Epithelial cell of esophagus (primary cell): ENCODE measurements at places on chromosomes 12 and 14.

- no peak for DNase-seq
These were observed 646 bp upstream of the OR6C4 start for GRCh38 chr12:55548756-55549155.

DNA sequence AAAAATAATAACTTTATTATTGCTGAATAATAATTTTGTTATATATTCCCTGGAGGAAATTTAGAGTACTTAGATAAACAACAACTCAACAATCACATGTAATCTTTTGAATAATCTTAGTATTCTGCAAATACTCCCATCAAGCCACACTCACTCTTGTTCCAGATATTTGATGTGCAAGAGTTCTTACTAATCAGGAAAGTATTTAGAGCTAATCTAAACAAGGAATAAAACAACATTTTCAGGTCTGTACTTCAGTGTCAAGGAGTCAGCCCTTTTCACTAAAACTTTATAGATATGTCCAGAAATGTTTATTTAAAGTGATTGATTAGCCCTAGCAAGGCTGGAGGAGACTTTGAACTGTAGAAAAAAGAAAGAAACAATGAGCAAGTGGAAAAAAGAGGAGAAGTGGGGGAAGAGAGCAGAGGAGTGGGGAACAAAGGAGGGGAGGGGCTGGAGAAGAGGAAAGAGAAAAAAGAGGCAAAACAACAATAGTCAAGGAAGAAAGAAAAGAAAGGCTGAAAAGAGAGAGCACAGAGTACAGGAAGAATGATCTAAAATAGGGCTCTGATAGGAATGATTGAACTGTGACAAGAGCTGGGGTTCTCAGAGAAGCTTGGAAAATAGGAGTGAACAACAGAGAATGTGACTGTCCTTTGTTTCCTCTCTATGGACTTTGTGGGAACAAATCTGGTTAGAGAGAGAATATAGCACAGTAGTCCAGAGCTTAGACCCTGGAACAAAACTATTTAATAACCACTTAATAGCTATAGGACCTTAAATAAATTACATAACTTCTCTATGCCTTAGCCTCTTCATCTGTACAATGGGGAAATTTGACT, 238.7 kb downstream of the AKAP6 start:
- DNase-seq: peak; percentile 9

DNA sequence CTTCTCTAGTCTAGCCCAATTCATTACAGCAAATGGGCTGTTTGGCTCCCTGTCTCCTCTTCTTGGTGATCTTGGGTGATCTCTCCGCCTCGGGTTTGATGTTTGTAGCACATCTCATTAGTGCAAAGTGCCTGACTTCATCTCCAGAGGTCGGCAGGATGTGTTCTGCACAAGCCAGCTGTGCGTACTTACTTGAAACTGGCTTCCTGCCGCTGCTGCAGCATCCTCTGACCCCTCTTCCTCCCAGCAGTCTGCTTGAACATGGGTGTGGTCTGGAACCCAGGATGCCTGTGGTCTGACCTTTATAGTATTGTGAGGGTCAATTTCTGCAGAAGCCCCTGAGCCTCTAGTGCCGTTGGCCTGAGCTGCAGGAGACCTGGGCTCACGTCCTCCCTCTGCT, 99.2 kb downstream of the BEGAIN start:
- no peak for DNase-seq

DNA sequence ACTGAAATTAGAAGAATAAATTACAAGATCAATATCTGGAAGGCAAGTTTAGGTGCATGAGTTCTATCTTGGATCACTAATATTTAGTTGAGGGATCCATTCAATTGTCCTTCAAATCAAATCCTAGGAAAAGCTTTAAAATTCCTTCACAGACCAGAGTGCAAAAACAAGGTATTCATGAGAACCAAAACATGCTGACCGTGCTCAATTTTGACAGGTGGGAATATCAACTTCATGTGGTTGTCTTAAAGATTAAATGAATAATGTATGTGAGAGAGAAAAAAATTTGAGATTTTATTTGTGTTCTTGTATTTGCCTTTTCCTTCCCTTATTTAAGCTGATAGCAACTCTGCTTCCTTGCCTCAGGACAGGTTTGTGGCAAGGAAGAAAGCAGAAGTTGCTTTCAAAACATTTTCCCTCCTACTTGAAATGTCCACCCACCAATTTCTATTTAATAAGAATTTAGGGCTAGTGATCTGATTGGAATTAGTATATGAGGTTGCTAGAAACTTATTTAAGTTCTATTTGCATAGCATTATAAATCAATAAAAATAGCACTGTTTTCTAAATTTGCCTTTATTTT, 4.9 kb upstream of the PPP1R12A start:
- no peak for DNase-seq

- no peak for DNase-seq
These were observed 900.9 kb downstream of the FLRT2 start for GRCh38 chr14:86430853-86431252.

GRCh38 chr12:123744836-123745235, 17.3 kb upstream of the DNAH10 start:
- no peak for DNase-seq

DNA sequence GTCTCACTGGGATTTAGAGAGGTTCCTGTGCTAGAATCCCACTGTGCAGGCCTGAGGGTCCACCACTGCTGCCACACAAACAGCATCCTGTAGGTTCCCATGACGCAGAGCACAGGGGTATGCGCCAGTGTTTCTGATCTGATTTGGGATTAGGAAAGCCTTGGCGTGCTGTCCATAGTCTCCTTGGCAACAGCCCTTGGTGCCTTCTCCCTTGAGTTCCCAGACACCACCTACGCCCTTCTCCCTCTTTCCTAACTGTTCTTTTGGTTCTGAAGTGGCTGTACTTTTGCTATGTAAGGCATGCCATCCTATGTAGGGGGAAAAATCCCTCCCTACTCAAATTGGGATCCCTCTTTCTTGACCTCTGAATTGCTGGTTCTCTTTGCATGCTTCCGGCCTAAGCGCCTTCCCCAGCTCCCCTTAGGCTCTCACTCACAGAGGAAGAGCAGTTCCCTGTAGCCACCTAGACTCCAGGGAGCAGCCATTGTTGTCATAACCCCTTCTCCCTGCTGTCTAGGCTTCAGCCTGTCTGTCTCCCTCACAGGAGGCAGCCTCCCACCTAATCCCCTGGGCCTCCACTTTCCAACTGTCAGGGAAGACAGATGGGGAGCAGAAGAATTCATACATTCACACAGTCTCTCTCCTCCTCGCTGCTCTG, 14.8 kb upstream of the RIC8B start:
- DNase-seq: no peak

GRCh38 chr12:107501681-107502080, 183.9 kb upstream of the PWP1 start:
- no peak for DNase-seq

- DNase-seq: no peak
These were observed 4.7 kb upstream of the FAM234B start for GRCh38 chr12:13039328-13039956.

GRCh38 chr14:40188006-40188405, 755.8 kb upstream of the FBXO33 start:
- peak; percentile 29 for DNase-seq

DNA sequence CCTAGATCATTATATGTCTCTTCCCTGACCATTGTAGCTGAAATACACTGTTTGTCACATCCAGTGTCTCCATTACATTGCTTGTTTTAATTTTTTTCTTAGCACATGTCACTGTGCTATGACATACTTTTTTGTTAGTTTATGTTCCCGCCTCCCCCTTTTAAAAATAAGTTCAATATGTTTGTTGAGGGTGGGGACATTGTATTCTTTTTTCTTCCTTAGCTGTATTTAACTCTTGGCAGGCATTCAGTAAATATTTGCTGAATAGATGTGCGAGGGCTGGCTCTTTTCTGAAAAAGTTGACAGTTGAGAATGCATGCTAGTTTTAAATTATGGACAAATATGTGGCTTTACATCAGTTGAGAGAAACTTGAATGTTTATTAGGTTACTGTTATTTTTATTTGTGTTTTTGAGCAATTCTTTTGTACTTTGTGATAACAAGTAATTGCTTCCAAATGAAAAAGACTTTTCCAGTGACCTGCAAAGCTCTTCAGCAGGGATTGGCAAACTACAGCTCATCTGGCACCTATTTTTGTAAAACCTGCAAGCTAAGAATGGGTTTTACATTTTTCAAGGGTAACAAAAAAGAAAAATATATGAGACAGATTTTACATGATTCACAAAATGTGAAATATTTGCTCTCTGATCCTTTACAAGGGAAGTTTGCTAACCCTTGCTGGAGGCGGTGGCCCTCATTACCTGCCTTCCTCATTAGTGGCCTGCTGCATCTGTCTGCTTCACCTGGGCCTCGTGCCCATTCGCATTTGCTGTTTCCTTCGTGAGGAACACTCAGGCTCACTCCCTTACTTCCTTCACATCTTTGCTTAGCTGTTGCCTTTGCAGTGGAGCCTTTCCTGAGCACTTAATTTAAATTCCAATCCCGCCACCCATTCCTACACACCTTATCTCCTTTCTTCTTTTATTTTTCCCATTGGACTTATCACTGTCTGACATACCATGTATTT, 229.4 kb downstream of the ERC1 start:
- DNase-seq: peak; percentile 13

DNA sequence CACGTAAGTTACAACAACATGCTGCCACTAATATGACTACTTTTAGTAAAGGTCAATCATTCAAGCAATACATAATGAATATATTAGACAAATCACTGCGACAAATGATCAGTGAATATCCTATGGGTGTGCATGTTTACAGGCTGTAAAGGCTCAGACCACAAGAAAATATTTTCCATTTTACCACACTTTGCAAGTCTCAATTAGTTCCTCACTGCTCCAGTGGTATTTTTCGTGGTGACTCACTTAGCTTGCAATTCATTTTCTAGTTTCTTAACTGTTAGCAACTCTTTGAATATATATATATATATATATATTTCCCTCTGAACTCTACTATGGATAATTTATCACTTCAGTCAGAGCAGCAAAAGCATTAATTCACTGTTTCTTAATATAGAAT, 96.9 kb downstream of the EML5 start:
- peak; percentile 52 for DNase-seq

- DNase-seq: peak; percentile 89
These were observed 211.9 kb upstream of the FAR2 start for GRCh38 chr12:28937196-28937595.

DNA sequence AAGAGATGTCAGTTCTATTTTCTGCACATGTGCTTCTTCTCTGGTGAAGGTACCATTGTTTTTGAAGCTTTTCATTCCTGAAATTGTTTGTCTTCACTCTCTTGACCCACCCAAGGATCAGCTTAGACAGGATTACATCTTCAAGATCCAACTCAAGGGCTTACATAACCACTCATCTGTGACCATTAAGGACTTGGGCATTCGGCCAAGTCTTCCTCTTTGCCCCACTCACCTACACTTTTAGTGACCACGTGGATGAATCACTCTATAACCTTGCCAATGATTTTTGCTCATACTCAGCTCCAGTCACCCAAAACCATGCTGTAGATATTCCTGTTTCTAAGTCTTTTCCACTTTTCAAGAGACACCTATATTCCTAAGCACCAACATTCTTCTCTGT, 36.5 kb upstream of the SSTR1 start:
- DNase-seq: no peak

- no peak for DNase-seq
These were observed 1.7 kb upstream of the PAPLN start for GRCh38 chr14:73235531-73236155.

- no peak for DNase-seq
These were observed 13.6 kb downstream of the RAB35 start for GRCh38 chr12:120103044-120103338.

GRCh38 chr12:104763168-104763805, 194.8 kb downstream of the SLC41A2 start:
- DNase-seq: peak; percentile 57

DNA sequence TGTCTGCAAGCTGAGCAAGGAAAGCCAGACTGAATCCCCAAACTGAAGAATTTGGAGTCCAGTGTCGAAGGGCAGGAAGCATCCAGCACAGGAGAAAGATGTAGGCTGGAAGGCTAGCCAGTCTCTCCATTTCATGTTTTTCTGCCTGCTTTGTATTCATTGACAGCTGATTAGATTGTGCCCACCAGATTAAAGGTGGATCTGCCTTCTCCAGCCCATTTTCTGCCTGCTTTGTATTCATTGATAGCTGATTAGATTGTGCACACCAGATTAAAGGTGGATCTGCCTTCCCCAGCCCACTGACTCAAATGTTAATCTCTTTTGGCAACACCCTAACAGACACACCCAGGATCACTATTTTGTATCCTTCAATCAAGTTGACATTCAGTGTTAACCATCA, 85.3 kb downstream of the PLBD1 start:
- no peak for DNase-seq

DNA sequence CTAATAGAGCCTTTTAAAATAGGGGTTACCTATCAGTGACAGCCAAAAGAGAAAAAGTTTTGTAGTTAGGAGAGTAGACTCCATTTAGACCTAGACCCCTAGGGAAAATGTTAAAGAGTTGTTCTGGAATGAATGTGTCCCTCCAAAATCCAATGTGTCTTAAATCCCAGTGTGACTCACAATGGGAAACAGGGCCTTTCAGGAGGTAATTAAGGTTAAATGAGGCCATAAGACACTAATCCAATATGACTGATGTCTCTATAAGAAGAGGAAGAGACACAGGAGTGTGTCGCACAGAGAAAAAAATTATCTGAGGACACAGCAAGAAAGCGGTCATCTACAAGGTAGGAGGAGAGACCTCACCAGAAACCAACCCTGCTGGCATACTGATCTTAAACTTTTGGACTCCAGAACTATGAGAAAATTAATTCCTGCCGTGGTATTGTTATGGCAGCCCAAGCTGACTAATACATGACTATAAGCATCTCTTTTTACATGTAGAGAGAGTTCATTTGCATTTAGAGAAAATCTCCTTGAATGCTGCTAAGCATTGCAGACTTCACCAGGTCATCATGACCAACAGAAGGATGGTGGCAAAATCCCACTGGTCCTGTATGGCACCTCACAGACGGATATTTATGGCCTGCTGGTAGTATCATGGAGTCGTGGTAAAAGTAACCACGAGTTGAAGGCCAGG, 259.6 kb upstream of the TMTC1 start:
- DNase-seq: no peak

DNA sequence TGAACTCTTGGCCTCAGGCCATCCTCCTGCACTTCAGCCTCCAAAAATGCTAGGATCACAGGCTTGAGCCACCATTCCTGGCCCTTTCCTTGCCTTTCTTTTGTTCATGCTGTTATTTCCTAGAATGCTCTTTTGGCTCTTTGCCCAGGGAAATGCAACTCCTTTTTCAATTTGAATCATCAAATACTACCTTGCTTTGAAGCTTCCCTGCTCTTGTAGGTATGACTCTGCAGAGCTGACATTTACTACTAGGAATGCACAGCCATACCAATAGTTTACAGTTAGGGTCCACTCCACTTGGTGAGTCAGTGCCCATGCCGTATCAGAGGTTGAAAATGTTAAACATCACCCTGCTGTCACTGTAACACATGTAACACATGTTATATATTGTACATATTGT, 107.0 kb upstream of the CRY1 start:
- DNase-seq: peak; percentile 93

GRCh38 chr14:81669308-81669707, 135.7 kb upstream of the SEL1L start:
- no peak for DNase-seq

GRCh38 chr12:67315661-67316060, 46.5 kb downstream of the CAND1 start:
- DNase-seq: no peak
